Articular chondrocyte of knee joint (primary cell): ENCODE measurements at places on chromosomes 2 and 18. TPM values are rescaled to one million over a fixed set of nuclear protein-coding genes. Genes with fewer than 3 reads are reported as not detected.

The RAD51AP2 gene
- total RNA-seq: under 0.01 TPM in 1 of 2 replicates, not detected in the other

The ERICH2 gene
- total RNA-seq: 0.39 and 0.43 TPM in 2 replicates

The SLC4A3 gene
- 3.6 and 3.8 TPM in 2 replicates for total RNA-seq

The ACMSD gene
- total RNA-seq: not detected in 2 replicates

The C2orf81 gene
- total RNA-seq: 1.3 and 1.7 TPM in 2 replicates

The ANKRD53 gene
- total RNA-seq: 0.39 and 0.65 TPM in 2 replicates

The LRP2 gene
- not detected in 2 replicates for total RNA-seq

The PTRHD1 gene
- total RNA-seq: 18.8 and 25.3 TPM in 2 replicates

The LYG2 gene
- total RNA-seq: not detected in 2 replicates

The POMC gene
- total RNA-seq: 0.86 and 1.0 TPM in 2 replicates

The CHST10 gene
- 6.4 and 9.3 TPM in 2 replicates for total RNA-seq

The PSMA8 gene
- total RNA-seq: not detected in 2 replicates

The GCG gene
- not detected in 2 replicates for total RNA-seq

The FAP gene
- total RNA-seq: 225 and 248 TPM in 2 replicates

The SCYGR4 gene
- total RNA-seq: 0.11 TPM in 1 of 2 replicates, not detected in the other

The ZNF24 gene
- total RNA-seq: 34.2 and 38.2 TPM in 2 replicates

The PRKAG3 gene
- 0.11 and 0.39 TPM in 2 replicates for total RNA-seq

The ANKRD30B gene
- total RNA-seq: under 0.01 TPM in 1 of 2 replicates, not detected in the other

The ST6GAL2 gene
- 0.13 and 0.32 TPM in 2 replicates for total RNA-seq

The C2orf78 gene
- not detected in 2 replicates for total RNA-seq

The PTCD3 gene
- total RNA-seq: 76.4 and 78.0 TPM in 2 replicates

The AGAP1 gene
- 18.6 and 18.9 TPM in 2 replicates for total RNA-seq

The GYPC gene
- 77.5 and 109 TPM in 2 replicates for total RNA-seq

The NFATC1 gene
- total RNA-seq: 11.2 and 11.5 TPM in 2 replicates

The TEKT4 gene
- 0.11 TPM in 1 of 2 replicates, not detected in the other for total RNA-seq

The TGFA gene
- 0.91 and 2.5 TPM in 2 replicates for total RNA-seq

The NEU2 gene
- not detected in 2 replicates for total RNA-seq

The IL36G gene
- total RNA-seq: not detected in 2 replicates

The TNFAIP6 gene
- total RNA-seq: 142 and 572 TPM in 2 replicates

The CD8B gene
- 0.22 TPM in 1 of 2 replicates, not detected in the other for total RNA-seq

The APLF gene
- total RNA-seq: 11.4 and 13.7 TPM in 2 replicates

The OST4 gene
- 201 and 215 TPM in 2 replicates for total RNA-seq

The PKDCC gene
- total RNA-seq: 12.3 and 15.6 TPM in 2 replicates

The KANSL1L gene
- 30.4 and 34.3 TPM in 2 replicates for total RNA-seq

The DSG4 gene
- not detected in 2 replicates for total RNA-seq

The ERBB4 gene
- total RNA-seq: 0.13 and 0.22 TPM in 2 replicates

The HDLBP gene
- 880 and 1,110 TPM in 2 replicates for total RNA-seq

The EPG5 gene
- total RNA-seq: 156 and 178 TPM in 2 replicates

The WNT6 gene
- total RNA-seq: not detected in 2 replicates

The EIF2AK3 gene
- total RNA-seq: 24.1 and 25.6 TPM in 2 replicates

The FOXI3 gene
- not detected in 2 replicates for total RNA-seq

The ALK gene
- not detected in 2 replicates for total RNA-seq

The HOXD8 gene
- 9.2 and 10.2 TPM in 2 replicates for total RNA-seq

The SPEG gene
- total RNA-seq: 18.6 and 28.7 TPM in 2 replicates

The LDLRAD4 gene
- total RNA-seq: 3.1 and 3.4 TPM in 2 replicates

The DSG1 gene
- total RNA-seq: not detected in 2 replicates

The CHRNG gene
- total RNA-seq: not detected in 2 replicates

The KIF1A gene
- total RNA-seq: under 0.01 TPM in 1 of 2 replicates, not detected in the other

The RAPGEF4 gene
- total RNA-seq: 1.2 and 1.3 TPM in 2 replicates

The MEP1B gene
- not detected in 2 replicates for total RNA-seq

The APCDD1 gene
- total RNA-seq: 7.4 and 13.6 TPM in 2 replicates

The VWA3B gene
- 0.11 TPM in 1 of 2 replicates, not detected in the other for total RNA-seq
